B cell (primary cell): ENCODE measurements at places on chromosomes 6 and 20.

GRCh38 chr20:9920866-9921265 is 82.0 kb upstream of the PAK5 start:
- DNase-seq: no peak

DNA sequence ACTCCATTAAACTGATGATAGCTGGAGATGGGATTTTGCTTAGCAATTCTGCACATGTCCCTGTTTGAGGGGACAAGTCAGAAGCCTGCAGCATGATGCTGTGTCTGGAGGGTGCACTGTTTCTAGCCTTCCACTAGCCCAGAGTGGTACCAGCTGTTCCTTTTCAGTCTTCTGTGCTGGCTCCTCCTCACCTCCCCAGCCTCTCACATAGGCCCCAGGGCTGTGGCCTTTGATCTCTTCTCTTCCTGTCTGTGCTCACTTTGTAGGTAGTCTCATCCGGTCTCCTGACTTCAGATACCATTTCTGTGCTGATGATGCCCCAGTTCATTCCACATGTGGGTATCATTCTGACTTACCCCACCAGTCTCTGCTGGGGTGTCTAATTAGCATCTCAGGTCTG is 126.3 kb downstream of the HIVEP1 start:
- DNase-seq: no peak

DNA sequence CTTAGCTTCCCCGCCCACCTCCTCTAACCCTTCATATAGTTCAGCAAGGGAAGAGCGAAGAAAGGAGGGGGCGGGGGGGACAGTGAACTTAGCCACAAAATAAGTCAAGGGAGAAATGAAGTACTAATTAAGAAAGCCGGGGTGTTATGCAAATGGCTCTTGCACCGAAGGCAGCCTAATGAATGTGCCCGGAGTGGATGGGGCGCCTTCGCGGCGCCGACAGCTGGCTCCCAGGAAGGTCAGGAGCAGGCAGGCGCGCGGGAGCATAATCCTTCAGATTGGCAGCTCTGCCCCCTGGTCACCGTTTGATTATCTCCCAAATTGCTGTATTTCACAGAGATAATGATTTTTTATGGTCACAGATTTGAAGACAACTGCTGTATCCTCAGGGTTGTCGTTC is 395.1 kb downstream of the TFAP2B start:
- DNase-seq: no peak

GRCh38 chr6:88881451-88881850 is 82.0 kb downstream of the RNGTT start:
- no peak for DNase-seq

DNA sequence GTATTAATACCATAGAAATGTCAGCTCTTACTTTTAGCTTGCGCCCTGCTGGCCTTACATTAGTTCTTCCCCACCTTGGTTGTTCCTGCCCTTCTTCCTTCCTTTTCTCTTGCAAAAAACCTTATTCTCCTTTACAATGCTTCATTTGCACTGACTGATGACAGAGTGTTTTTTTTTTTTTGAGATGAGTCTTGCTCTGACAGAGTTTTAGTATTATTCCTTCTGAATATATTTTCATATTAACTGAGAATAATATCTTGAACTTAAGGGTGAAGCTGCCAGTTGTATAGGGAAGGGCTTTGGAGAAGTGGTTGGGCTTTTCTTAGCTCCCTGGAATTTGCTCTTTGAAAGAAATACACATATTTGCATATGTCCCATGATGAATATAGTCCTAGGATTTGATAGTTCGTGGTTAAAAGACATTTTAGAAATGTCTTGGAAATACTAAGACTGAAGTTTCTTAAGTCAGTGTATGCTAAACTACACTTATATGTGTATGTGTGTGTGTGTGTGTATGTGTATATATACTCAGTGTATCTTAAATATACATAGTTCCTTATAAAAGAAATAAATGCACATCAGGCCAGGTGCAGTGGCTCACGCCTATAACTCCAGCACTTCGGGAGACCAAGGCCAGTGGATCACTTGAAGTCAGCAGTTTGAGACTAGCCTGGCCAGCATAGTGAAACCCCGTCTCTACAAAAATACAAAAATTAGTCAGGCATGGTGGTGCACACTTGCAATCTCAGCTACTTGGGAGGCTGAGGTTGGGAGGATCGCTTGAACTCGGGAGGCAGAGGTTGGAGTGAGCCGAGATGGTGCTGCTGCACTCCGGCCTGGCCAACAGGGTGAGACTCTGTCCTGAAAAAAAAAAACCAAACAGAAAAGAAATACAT is 216.1 kb upstream of the MYLIP start:
- no peak for DNase-seq
